Upper lobe of left lung (tissue), 6 donors: ENCODE measurements at places on chromosomes 1 and 21. TPM values are rescaled to one million over a fixed set of nuclear protein-coding genes. Genes with fewer than 3 reads are reported as not detected.

Gene PRDM15
- 7.5 TPM for total RNA-seq

Gene CHIA
- not detected for total RNA-seq

Gene VWA5B1
- total RNA-seq = not detected

Gene TCHHL1
- not detected for total RNA-seq

Gene PLCH2
- total RNA-seq = 2.4 TPM

Gene RBBP5
- total RNA-seq = 19.3 TPM

Gene DDR2
- total RNA-seq = 33.0 TPM

Gene MAP3K21
- total RNA-seq = 14.0 TPM

Gene FLG2
- not detected for total RNA-seq

Gene HMCN1
- total RNA-seq = 28.4 TPM

- no peaks in the 10 kb centered on the region for H3K36me3 ChIP-seq
- H3K27ac ChIP-seq = no peak overlapping the region
Measured at GRCh38 chr1:240734001-240734400, 122.0 kb upstream of the GREM2 start.

- H3K36me3 ChIP-seq = no peaks in the 10 kb centered on the region
- H3K4me3 ChIP-seq = no peak overlapping the region
- no peak for DNase-seq
- H3K4me1 ChIP-seq = no peaks in the 10 kb centered on the region
- no peaks in the 10 kb centered on the region for H3K27me3 ChIP-seq
Measured at GRCh38 chr21:16634515-16634914, 878.3 kb upstream of the CXADR start.

DNA sequence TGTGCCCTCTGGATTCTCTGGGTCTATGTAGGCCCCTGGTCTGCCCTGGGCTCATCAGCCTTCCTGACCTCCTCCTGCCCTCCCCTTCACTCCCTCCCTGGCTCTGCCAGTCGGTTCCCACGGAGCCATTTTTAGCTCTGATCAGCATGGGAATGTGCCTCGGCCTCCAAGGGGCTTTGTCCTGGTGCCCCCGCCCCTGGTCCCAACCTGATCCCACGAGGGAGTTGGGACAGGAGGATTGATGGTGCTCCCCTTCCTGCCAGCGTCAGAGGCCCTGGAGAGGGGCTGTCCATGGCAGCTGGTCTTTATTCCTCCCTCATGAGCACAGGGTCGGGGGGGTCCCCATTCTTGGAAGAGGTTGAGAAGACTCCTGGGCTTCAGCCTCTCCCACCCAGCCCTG lies 24.9 kb downstream of the ETNK2 start:
- H3K4me3 ChIP-seq = no peak overlapping the region
- no peaks in the 10 kb centered on the region for H3K27me3 ChIP-seq
- H3K27ac ChIP-seq = peak overlapping the region; percentile 79
- peaks cover 5% of the 10 kb centered on the region for H3K36me3 ChIP-seq
- DNase-seq = no peak

DNA sequence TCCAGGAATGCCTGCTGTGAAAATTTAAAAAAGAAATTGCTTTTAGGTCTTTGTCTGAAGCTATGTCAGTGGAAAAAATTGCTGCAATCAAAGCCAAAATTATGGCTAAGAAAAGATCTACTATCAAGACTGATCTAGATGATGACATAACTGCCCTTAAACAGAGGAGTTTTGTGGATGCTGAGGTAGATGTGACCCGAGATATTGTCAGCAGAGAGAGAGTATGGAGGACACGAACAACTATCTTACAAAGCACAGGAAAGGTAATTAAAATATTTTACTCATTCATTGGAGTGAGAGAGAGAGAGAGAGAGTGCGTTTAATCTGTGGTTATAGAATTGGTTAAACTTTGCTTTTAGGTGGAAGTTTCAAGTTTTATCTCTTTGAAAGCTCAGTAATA lies 20.0 kb downstream of the CDC73 start:
- DNase-seq = no peak
- no peak overlapping the region for H3K27ac ChIP-seq
- peaks cover 78% of the 10 kb centered on the region for H3K36me3 ChIP-seq
- peaks cover 4% of the 10 kb centered on the region for H3K4me1 ChIP-seq
- H3K27me3 ChIP-seq = no peaks in the 10 kb centered on the region

GRCh38 chr1:24018611-24019580 lies 38.8 kb upstream of the SRSF10 start:
- H3K27ac ChIP-seq = peak overlapping the region; percentile 89
- H3K36me3 ChIP-seq = no peaks in the 10 kb centered on the region
- no peak overlapping the region for H3K4me3 ChIP-seq
- H3K4me1 ChIP-seq = peaks cover 22% of the 10 kb centered on the region
- H3K27me3 ChIP-seq = no peaks in the 10 kb centered on the region
- peak; percentile 96 for DNase-seq

GRCh38 chr1:39842836-39843235 lies 40.5 kb downstream of the TRIT1 start:
- peaks cover 14% of the 10 kb centered on the region for H3K4me1 ChIP-seq
- peaks cover 27% of the 10 kb centered on the region for H3K36me3 ChIP-seq
- no peaks in the 10 kb centered on the region for H3K27me3 ChIP-seq
- no peak overlapping the region for H3K27ac ChIP-seq
- no peak for DNase-seq

DNA sequence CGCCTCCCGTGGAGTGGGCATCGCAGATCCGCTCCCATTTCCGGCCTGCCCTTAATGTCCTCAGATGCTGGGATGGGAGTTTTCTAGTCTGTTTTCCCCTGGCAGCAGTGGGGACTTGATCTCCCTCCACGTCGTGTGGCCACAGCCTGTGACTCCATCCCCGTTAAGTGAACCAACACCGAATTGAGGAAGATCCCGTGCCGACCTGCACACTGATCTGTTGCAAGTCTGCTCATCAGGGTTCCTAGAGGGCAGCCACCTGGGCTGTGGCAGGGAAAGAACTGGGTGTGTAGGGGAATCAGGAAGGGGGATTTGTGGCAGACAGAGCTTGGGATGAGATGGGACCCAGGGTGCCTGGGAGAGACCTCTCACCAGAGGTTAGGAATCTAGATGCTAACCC lies 23.3 kb upstream of the CDK18 start:
- H3K27ac ChIP-seq = no peak overlapping the region
- H3K4me1 ChIP-seq = no peaks in the 10 kb centered on the region
- DNase-seq = no peak
- H3K4me3 ChIP-seq = no peak overlapping the region

DNA sequence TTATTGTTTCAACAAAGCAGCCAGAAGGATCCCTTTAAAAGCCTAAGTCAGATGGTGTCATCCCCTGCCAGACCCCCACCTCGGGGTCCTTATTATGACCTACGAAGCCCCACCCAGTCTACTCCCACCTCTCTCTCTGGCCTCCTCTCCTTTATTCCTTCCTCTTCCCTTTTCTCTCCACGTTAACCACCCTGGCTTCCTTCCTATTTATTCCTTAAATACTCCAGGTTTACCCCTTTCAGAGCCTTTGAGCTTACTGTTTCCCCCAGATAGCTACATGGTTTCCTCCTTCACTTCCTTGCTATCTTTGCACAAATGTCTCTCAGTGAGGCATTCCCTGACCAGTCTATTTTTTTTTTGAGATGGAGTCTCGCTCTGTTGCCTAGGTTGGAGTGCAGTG lies 12.0 kb upstream of the SLC9A1 start:
- H3K27me3 ChIP-seq = no peaks in the 10 kb centered on the region
- H3K27ac ChIP-seq = no peak overlapping the region
- no peaks in the 10 kb centered on the region for H3K36me3 ChIP-seq
- no peak overlapping the region for H3K4me3 ChIP-seq

GRCh38 chr1:94552071-94552586 lies 10.6 kb upstream of the F3 start:
- no peaks in the 10 kb centered on the region for H3K36me3 ChIP-seq
- peak; percentile 90 for DNase-seq
- peaks cover 13% of the 10 kb centered on the region for H3K4me1 ChIP-seq

GRCh38 chr1:218480588-218481099 lies 135.5 kb downstream of the TGFB2 start:
- H3K27me3 ChIP-seq = no peaks in the 10 kb centered on the region
- no peak for DNase-seq
- H3K36me3 ChIP-seq = no peaks in the 10 kb centered on the region
- no peak overlapping the region for H3K4me3 ChIP-seq
- peak overlapping the region; percentile 15 for H3K27ac ChIP-seq

DNA sequence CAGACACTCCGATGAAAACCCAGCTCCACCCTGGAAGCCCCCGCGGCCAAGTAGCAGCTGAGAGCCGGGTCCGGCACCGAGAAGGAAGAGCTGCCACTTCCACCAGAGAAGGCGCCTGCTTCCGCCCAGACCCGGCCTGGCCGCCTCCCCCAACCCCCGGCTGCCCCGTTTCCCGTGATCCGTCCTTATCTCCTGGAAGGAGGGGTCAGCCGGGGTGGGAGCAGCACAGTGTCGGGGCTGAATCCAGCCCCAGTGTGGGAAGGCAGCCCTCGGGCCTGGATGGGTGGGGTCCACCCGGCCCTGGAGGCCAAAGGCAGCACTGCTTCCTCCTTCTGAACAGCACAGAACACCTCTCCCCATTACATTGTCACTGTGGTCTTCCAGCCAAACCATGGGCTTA lies 69.4 kb downstream of the MEGF6 start:
- peaks cover 26% of the 10 kb centered on the region for H3K4me1 ChIP-seq
- no peak overlapping the region for H3K27ac ChIP-seq
- H3K27me3 ChIP-seq = no peaks in the 10 kb centered on the region
- no peak overlapping the region for H3K4me3 ChIP-seq
- no peak for DNase-seq

- peaks cover 10% of the 10 kb centered on the region for H3K4me1 ChIP-seq
- H3K27ac ChIP-seq = no peak overlapping the region
- H3K36me3 ChIP-seq = no peaks in the 10 kb centered on the region
Measured at GRCh38 chr1:67689267-67690017, 4.4 kb downstream of the GADD45A start.

DNA sequence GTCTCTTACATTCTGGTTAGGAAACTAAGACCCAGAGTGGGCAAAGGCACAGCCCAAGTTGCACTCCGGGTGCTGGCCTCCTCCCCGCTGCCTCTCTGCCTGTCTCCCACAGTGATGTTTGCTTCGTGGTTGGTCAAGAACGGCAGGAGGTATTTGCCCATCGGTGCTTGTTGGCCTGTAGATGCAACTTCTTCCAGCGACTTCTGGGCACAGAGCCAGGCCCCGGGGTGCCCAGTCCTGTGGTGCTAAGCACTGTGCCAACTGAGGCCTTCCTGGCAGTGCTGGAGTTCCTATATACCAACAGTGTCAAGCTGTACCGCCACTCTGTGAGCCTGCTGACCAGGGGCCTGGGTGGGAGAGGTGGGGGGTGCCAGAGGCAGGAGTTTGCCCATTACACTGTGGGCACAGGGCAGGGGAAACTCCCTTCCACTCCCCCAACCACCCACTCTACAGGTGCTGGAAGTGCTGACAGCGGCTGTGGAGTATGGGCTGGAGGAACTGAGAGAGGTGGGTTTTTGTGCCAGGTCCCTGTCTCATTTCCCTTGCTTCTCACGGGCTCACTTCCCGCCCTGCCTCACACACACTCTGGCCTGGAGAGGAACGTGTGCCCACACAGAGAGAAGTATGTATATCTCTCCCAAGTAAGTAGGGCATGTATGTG lies 1.9 kb downstream of the BTBD19 start:
- no peaks in the 10 kb centered on the region for H3K27me3 ChIP-seq
- peak overlapping the region; percentile 99 for H3K27ac ChIP-seq
- H3K36me3 ChIP-seq = peaks cover 18% of the 10 kb centered on the region
- peak; percentile 82 for DNase-seq
- peaks cover 73% of the 10 kb centered on the region for H3K4me1 ChIP-seq
- no peak overlapping the region for H3K4me3 ChIP-seq

GRCh38 chr1:92882819-92883218 lies 51.0 kb downstream of the RPL5 start:
- H3K36me3 ChIP-seq = no peaks in the 10 kb centered on the region
- H3K27me3 ChIP-seq = no peaks in the 10 kb centered on the region
- H3K27ac ChIP-seq = no peak overlapping the region
- H3K4me3 ChIP-seq = no peak overlapping the region
- peak; percentile 32 for DNase-seq
- no peaks in the 10 kb centered on the region for H3K4me1 ChIP-seq

DNA sequence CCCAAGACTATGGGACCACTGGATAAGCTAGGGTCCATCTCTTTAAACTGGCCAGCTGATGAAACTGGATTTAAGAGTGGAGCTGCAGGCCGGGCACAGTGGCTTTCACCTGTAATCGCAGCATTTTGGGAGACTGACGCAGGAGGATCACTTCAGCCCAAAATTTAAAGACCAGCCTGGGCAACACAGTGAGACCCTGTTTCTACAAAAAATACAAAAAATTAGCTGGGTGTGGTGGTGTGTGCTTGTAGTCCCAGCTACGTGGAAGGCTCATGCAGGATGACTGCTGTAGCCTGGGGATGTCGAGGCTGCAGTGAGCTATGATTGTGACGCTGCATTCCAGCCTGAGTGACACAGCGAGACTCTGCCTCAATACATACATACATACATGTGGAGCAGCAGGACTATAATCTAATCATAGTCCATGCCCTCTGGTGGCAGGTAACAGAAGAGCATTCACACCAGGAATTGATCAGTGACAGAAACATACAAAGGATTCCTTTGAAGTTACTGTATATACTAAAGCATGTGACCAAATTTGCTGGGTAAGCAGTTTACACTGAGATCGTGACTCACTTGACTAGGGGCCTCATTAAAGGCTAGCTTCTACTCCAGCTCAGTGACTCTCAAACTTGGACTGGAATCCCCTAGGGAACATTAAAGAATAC lies 101.5 kb upstream of the SLFNL1 start:
- no peaks in the 10 kb centered on the region for H3K27me3 ChIP-seq
- no peaks in the 10 kb centered on the region for H3K4me1 ChIP-seq
- H3K27ac ChIP-seq = no peak overlapping the region

DNA sequence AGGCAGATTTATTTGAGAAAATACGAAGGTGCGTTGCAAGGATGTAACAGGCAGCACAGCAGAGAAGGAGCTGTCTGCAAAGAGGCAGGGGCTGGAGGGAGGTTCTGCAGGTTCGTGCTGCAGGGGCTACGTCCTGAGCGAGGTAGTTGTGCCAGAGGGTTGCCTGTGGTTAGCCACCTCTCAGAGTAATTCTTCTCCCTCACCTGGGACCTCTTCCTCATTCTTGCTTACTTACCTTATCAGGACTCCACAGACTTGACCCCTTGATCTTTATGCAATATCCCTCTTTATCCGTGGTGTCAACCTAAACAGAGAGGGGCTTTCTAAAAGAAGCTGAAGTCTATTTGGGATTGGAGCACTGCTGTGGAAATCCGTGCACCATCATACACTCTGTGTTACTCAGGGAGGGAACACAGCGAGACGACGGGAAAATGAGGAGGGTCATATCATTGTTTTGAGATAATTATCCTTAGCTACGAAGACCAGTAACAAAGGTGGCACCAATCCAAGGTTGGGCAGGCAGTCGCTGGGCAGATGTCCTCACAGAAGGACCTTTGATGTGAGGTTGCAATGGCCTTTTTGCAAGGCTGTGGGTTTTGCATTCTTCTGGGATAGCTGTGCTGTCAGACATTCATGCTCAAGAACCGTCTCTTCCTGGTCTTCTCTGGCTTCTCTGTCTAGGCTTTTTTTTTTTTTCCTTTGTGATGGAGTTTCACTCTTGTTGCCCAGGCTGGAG lies 82.8 kb downstream of the WDR4 start:
- no peaks in the 10 kb centered on the region for H3K27me3 ChIP-seq
- no peak for DNase-seq
- no peak overlapping the region for H3K4me3 ChIP-seq
- no peaks in the 10 kb centered on the region for H3K36me3 ChIP-seq

- no peaks in the 10 kb centered on the region for H3K27me3 ChIP-seq
- no peaks in the 10 kb centered on the region for H3K36me3 ChIP-seq
- no peak for DNase-seq
- H3K4me3 ChIP-seq = no peak overlapping the region
- H3K4me1 ChIP-seq = no peaks in the 10 kb centered on the region
- no peak overlapping the region for H3K27ac ChIP-seq
Measured at GRCh38 chr1:88371436-88372023, 312.5 kb upstream of the PKN2 start.
